ENCODE measurements at places on chromosomes 6 and 20.

GRCh38 chr6:17536586-17536985 lies 63.5 kb upstream of the FAM8A1 start:
- no peak for DNase-seq

- no peak for DNase-seq
These were observed 10.3 kb downstream of the C20orf203 start for GRCh38 chr20:32663335-32664011.

GRCh38 chr6:939526-940252 lies 246.8 kb upstream of the EXOC2 start:
- DNase-seq = no peak

DNA sequence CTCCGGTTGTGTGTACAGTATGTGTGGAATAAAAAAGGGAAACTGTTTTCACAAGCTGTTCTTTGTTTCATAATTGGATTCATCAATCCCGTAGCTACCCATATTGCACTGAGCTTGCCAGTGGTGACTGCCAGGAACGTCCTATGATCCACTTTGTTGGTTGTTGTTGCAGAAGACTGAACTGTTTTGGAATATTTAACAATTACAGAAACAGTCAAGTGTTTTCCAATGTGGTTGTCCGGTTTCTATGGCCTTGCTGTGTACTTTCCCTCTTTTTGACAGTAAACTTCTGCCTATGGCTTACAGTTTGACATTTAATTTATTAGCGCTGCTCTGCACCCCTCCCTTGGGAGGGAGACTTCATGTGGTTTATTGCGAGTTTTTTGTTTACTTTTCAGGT lies 141.2 kb downstream of the DTNBP1 start:
- no peak for DNase-seq

- no peak for DNase-seq
These were observed 3.1 kb upstream of the TLDC2 start for GRCh38 chr20:36872852-36873251.

GRCh38 chr6:87094576-87094975 lies 330 bp downstream of the CGA start:
- no peak for DNase-seq

GRCh38 chr20:45427236-45428149 lies 11.6 kb downstream of the PIGT start:
- DNase-seq = no peak

GRCh38 chr6:26159357-26160273 lies 72.4 kb downstream of the HFE start:
- no peak for DNase-seq

- DNase-seq = no peak
These were observed 127.4 kb downstream of the CD24 start for GRCh38 chr6:106847116-106847515.

DNA sequence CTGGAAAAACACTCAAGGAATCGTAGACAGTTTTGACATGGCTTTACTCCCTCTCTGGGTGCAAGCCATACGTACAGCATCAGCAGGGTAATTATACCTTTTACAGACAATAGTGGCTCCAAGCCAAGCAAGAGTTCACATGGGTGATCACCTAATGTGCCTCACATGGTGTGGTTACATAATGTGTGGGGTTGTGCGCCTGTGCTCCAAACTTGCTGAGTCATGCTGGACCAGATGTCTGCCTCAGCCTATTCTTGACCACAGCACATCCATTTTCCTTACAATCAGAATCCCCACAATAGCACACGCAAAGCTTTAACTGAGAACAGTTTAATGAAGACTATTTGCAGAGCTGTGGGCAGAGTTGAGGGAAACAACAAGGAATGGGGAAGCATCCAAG lies 74.5 kb downstream of the ALDH8A1 start:
- DNase-seq = no peak

DNA sequence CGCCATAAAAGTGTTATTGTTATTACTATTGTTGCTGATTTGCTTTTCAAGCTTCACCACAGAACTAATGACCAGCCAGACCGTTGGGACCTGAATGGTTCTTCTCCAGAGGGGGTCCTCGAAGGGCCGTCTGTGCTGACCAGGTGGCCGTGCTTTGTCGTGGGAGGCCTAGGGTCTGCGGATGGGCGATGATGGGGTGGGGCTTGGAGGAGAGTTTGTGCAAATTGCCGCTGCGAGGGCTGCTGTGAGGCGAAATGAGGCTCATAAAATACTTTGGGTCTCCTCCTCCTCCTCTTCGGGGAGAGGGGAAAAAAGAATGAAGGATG lies 6.0 kb upstream of the ZBTB22 start:
- DNase-seq = no peak

DNA sequence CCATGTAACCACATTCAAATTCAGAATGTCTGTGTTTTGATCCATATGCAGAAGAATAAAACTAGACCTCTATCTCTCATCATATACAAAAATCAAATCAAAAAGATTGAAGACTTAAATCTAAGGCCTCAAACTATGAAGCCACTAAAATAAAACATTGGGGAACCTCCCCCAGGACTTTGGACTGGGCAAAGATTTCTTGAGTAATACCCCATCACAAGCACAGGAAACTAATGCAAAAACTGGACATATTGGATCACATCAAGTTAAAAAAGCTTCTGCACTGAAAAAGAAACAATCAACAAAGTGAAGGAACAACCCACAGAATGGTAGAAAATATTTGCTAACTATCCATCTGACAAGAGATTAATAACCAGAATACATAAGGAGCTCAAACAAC lies 266.8 kb downstream of the EPM2A start:
- no peak for DNase-seq

- no peak for DNase-seq
These were observed 128.3 kb upstream of the TBX18 start for GRCh38 chr6:84892671-84893070.

- no peak for DNase-seq
These were observed 41.2 kb downstream of the CD40 start for GRCh38 chr20:46159101-46159897.

GRCh38 chr6:1542764-1543163 lies 67.0 kb upstream of the FOXC1 start:
- no peak for DNase-seq

DNA sequence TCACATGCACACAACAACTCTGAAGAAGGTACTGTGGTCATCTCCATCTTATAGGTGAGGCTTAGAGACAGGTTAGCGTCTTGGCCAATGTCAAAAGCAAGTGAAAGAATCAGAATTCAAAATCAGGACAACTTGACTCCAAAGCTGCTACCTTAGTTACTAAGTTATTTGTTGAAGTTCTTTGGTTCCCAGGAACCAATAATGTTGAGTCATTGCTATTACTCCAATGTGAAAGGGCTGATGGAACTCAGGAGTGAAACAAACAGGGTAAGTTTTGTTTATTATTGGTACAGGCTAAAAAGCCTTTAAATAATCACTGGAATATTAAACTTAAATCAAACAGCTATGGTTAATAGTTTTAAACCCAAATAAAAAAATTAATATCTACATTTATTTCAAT lies 111.1 kb downstream of the PDSS2 start:
- DNase-seq = no peak

DNA sequence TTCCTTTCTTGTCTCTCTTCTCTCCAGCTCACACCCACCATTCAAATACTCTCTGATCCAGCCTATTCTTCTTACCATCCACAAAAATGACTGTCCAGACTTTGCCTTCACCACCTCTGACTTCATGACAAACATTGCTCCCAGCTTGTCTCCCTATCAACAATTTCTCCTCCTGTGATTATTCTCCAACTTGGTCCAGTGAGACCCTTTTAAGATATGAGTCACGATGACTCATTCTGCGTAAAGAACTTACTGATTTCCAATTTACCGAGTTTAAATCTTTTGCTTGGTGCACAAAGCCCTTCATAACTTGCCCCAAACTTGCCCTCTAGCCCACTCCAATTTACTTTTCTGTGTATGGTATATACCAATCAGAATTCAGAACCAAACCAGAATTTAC lies 833.2 kb downstream of the MAFB start:
- no peak for DNase-seq

GRCh38 chr20:4123537-4124235 lies 108.3 kb upstream of the RNF24 start:
- no peak for DNase-seq

DNA sequence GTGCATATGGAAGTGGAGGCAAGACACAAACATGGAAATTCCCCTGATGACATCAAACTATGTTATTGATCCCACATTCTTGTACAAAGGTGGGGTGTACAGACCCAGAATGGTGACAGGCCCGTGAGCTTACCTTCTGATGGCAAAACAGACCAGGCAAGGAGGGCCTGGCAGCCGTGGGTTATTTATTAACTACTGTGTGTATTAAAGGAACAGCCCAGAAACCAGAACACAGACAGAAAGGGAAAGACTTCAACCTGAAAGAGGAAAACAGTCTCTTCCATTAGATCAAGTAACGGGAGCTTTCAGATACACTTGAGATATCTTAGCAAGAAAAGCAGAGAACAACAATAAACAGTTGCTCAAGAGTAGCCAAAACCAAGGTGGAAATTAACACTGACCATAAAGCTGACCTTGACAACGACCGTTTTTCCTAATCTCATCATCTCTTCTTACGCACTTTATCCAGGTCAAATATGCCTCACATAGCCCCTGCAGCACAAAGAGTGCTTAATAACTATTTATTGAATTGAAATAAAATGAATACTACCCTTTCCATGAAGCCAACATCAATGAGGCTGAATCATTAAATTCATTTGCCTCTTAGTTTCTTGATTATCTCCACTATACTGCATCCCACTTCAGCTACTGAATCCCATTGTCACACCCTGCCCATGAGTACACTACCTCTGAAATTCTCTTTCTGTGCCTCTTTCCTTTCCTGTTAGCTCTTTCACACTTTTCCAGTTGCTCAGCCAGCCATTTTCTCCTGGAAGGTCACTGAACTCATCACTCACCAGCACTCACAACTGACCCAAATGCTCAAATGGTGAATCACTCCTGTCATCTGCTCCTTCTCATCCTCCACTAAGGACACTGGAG lies 67.4 kb downstream of the MOXD1 start:
- DNase-seq = no peak

DNA sequence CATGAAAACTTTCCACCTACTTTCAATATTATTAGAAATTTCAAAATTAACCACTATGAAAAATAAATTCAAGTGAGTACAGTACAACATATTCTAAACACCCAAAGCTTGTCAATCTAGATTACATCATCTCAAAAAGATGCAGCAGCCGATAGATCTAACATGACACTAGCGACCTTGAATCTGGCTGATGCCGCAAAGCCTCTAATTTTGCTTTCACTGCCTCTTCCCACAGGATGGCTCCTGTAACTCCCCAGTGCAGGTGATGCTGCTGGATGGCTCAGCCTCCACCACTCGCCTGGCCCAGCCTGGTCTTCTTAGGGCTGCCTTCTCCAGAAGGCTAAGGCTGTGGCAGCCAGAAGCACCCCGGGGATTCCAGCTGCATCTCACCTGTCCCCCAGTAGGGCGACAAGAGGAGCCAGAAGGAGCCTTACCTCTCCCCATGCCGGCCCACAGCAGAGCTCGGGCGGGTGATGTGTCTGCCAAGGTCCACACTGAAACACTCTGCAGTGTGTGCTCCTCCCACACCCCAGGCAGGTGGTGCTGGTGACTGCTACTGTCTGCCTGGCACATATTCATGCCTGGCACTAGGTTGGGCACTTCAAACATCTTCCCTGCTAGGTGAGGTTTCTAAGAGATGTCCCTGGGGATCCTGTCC lies 82.1 kb downstream of the SLC23A2 start:
- DNase-seq = no peak

DNA sequence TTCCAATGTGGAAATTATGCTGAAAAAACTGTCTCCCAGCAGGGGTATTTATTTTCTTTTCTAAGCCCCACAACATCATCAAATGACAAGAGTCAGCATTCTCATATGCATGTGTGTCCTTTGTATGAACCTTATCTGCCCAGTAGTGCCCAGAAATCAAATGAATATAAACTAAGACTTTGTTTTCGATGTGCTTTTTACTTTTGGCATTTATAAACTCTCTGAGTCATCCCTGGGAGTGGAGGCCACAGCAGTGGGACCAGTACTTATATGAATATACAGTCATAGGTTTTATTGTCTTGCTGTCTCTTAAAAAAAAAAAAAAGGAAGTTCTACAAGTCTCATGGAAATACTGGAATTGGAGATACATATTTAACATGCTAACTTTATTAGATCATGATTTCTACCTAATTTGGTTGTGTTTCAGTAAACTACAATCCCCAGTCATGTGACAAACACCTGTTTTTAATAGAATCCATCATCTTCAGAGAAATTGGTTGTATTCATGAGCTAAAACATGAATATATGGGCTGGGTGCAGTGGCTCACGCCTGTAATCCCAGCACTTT lies 99.2 kb upstream of the TMEM181 start:
- no peak for DNase-seq

DNA sequence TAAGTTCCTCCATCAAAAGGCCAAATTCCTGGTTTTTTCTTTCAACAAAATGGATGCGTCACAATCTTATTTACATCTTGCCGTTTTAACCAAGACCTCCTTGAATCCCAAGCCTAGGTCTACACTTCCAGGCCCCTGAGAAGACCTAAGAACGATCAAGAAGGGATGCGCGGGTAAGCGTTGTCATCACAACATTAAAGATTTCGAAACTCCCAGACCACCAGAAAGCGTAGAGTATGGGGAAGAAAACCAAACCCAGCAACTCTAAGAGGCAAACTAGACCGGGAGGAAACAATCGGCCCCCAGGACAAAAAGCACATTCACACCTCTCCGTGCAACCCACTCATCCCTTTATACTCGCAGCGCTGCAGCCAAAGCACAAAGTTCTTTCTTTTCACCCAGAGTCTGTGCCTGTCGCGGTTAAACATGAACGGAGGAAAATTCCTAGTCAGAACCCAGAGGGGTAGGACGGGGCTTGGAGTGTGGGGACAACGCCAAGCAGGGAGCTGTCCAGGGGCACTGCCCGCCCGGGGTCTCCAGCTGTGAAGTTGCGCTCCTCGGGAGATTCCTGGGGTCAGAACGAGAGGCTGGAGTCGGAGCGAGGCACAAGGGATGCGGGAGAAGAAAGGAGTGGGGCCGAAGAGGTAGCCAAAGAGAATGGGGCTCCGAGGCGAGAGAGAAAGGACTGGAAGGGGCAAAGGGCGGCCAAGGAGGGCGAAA lies 725 bp downstream of the OSER1 start:
- no peak for DNase-seq

GRCh38 chr6:136740050-136740974 lies 52.0 kb downstream of the MAP3K5 start:
- no peak for DNase-seq

- no peak for DNase-seq
These were observed 6.5 kb upstream of the RBBP8NL start for GRCh38 chr20:62433658-62434497.

DNA sequence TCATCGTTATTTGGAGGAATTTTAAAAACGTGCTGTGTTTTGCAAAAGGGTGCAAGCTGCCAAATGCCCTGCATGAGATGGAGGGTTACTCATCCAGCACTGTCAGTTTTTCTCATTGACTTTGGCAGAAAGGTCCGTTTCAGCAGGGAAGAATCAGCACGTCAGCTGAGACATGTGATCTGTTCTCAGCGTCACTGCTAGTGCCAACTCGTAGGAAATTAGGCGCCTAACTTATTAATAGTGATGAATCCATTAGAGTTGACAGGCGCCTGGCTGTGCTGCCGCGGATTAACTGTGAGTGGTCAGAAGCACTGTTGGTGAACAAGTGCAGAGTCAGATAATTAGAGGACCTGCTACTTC lies 175.5 kb upstream of the FOXQ1 start:
- no peak for DNase-seq
